ENCODE measurements at places on chromosomes 5 and 9. TPM values are rescaled to one million over a fixed set of nuclear protein-coding genes. Genes with fewer than 3 reads are reported as not detected.

GRCh38 chr9:135244271-135245221, 157.1 kb downstream of the OLFM1 start:
- peak; percentile 89 for DNase-seq

DNA sequence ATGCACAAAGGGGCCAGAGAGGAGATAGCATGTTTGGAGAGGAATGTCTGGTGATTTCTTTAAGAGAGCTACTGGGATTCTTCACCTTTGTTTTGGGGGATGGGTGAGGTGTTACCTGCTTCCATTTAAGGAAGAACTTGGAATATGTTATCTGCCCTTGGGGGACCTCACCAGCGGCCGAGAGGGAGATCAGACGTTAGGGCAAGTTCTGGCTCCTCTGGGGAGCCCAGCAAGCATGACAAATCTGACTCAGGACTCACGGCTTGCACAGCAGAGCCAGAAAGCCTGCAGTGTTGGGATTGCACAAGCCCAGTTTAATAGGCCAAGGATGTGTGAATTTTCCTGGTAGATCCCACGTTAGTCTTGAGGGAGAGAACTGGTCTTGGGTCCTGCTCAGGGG, 40.3 kb downstream of the SLC28A3 start:
- no peak for DNase-seq

DNA sequence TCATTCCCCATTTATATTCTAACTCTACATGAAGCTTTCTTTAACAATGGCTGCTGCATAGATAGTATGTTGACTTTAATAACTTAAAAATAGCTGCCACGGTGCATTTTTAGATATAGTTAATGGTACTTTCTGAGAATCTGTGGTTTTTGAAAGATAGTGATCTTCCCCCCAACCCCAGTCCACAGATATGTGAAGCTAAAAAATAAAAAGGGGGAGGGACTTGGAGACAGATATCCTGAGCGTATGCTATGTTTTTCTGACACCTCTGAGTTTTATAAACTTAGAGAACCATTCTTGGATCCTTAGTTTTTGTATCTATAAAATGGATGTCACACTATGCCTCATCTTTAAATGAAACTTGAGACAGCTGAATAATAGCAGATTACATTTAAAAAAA, 120.5 kb downstream of the SNX18 start:
- DNase-seq, result no peak

- DNase-seq, result no peak
Measured at GRCh38 chr9:104313396-104314110, 190.5 kb upstream of the OR13F1 start.

DNA sequence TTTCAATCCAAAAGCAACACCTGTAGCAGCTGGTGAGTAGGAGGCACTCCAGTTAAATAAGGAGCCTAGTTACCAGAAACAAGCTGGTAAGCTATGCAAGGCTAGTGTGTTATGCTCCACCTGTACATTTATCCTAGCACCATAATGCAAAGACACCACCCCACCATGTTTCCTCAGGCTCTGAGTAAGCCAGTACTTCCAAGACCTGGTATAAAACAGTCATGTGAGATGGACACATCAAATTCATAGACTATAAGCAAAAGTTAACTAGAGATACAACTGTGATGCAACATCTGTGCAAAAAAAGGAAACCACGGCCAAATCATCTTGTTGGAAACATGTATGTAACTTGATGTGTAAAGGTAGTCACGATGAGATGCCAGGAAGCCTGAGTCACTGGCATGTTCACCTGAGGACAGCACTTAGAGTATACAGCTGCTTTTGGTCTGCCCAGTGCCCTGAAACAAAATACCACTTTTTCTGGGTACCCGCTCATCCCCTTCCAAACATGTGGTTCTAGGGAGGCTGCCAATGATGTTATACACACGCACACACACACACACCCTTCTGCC, 66.1 kb downstream of the CDK5RAP2 start:
- no peak for DNase-seq

DNA sequence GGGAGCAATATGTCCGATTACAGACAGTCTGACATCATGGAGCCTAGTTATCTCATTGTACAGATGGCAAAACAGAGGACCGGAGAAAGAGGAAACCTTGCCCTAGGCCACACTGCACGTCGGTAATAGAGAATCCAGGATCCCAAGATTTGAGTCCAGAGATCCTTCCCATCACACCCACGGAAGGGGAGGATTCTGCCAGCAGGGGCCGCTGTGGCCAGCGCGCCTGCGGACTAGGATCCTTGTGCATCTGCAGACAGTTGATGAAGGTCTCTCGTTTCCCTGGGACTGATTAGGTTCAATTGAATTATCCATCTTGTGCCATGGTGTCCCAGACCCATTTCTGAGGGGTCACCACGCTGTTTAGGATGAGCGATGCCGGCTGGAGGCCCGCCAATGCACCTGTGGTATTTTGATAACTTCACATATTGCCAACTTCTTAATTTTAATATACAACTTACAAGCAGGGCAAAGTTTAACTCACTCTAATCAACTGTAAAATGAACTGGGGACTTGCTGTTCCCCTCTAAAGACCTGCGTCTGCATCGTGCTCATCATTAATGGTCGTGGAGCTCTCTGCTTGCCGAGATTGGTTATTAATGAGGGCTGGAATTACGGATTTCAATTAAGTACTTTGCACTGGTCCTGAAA, 592.7 kb upstream of the BRINP1 start:
- DNase-seq, result peak; percentile 62

DNA sequence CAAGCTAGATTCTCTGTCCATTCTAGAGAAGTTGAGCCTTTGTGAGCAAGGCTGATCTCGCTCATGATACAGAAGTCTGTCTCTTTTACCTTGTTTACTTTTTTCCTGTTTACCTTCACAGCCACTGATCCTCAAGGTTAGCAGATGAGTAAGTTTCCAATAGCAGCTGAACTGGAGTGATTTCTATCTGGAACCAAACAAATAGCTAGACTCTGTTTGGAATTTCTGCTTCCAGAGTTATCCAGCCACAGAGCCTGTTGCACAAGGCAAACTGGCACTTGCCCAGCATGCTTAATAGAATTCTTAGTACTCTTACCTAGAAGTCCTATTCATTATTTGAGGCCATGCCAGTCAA, 12.8 kb upstream of the PANK3 start:
- peak; percentile 94 for DNase-seq

DNA sequence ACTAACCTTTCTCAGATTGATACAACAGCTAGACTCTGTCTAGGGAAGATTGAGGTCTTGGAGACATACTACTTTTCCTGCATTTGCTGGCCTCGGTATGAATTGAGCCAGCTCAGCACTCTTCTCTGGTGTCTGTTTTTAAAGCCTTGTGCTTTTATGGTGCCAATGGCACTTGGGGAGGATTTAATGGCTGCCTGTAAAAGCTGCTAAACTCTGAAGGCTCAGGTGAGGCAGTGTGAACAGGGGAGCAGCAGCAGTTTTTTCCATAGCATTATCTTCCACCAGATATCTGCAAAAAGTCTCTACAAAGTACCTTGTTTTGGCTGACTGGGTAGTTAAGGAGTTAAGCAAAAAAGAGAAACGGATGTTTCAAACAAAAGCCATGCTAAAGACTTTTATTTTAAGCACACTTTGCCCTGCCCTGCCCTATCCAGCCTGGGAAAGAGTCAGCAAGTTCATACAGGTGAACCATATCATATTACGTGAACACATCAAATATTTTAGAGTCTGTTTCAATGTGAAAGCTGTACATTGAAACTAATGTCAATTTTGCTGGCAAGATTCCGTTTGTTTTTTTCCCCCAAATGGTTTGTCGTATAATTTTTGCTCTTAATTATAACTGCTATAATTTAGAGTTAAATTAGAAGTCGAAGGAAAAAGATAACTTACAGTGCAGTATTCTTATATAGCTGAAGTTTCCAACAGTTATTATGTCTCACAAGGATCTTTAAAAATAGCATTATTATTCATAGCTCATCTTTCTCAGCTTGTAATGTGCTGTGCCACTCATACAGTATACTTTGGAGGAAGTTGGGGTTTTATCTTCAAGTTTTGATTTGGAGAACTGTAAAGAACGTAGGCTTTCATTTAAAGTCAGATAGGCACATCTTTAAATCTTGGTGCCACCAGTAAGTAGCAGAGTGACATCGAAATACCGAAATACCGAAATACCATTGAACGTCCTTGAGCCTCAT, 424.1 kb upstream of the CD180 start:
- DNase-seq, result no peak

GRCh38 chr5:155746367-155747038, 580.5 kb upstream of the SGCD start:
- no peak for DNase-seq

DNA sequence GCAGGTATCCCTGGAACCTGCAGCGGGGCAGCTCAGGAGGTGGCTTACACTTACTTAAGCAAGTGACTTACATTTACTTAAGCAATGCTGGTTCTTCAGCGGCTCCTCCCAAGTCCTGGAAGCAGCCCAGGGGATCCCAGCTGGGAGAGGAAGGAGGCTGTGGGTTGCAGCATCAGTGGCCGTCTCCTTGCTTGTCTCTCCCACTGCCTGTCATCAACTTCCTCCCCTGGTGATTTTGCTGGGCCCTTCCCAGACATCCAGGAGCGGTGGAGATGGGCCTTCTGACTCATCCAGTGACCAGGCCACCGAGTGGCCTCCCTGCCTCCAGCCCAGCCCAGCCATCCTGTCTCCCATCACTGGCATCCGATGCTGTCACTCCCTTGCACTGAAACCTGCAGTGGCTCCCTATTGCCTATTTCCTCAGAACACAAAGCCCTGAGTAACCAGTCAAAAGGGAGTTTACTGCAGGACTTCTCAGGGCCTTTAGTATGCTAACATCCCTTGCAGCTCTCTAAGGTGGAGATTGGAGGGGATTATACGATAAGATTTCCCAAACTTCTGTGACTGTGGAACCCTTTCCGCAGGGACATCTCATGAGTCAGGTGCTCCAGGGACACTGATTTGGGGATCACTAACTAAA, 155.9 kb upstream of the PHYKPL start:
- peak; percentile 39 for DNase-seq

GRCh38 chr5:23507278-23507685, at the start of gene PRDM9:
PRDM9 (plus strand) TSS chr5:23507609; CDS start chr5:23509034, 1,425 bp downstream.
- peak; percentile 88 for DNase-seq

GRCh38 chr5:91645347-91645746, 262.2 kb upstream of the ARRDC3 start:
- no peak for DNase-seq

DNA sequence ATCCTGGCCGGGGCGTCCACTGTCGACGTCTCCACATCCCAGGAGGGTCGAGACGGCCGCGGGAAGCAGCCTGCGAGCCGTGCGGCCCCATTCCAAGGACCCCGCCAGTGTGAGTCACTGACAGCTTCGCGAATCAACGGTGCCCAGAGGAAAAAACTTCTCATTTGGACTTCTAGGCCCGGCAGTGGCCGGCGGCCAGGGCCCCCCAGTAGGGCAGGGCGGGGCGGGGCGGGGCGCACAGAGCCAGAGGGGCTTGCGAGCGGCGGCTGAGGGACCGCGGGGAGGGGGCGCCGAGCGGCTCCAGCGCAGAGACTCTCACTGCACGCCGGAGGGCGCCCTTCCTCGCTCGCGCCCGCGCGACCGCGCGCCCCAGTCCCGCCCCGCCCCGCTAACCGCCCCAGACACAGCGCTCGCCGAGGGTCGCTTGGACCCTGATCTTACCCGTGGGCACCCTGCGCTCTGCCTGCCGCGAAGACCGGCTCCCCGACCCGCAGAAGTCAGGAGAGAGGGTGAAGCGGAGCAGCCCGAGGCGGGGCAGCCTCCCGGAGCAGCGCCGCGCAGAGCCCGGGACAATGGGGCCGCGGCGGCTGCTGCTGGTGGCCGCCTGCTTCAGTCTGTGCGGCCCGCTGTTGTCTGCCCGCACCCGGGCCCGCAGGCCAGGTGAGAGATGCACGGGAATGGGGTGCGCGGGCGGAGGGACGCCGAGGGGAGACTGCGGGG, at the start of gene F2R:
F2R (plus strand) TSS at position 391 of the 720 bp plus-strand sequence; CDS start at position 573, 182 bp downstream.
- DNase-seq, result peak; percentile 73

DNA sequence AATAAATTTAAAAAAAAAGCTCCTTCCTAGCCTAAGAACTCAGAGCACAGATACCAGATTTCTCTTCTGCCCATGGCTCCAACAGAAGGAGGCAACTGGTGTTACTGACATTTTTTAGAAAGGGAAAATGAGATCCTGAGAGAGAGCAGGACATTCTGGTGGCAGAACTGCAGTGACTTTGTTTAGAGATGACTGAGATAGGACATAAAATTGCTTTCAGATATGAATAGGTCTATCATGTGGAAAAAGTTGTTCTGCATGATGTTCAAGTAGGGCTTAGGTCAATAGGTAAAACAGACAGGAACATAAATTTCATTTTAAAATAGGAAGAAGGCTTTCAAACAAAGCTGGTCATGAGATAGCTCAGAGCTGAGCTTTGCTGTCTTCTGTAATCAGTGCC, 49.6 kb downstream of the NIPAL4 start:
- no peak for DNase-seq

GRCh38 chr9:16710888-16711287, 159.6 kb downstream of the BNC2 start:
- DNase-seq, result no peak

Gene SPARC
- 205 TPM for total RNA-seq

Gene PIK3R1
- 56.7 TPM for total RNA-seq

Gene SUB1
- total RNA-seq, result 100 TPM

Gene SNX24
- 10.9 TPM for total RNA-seq

Gene NDUFS6
- total RNA-seq, result 21.6 TPM

Gene TXN
- 261 TPM for total RNA-seq

Gene SPATA31C1
- total RNA-seq, result not detected

Gene AK3
- 115 TPM for total RNA-seq

Gene CENPK
- 2.9 TPM for total RNA-seq

Gene SOX30
- 0.07 TPM for total RNA-seq
